Stimulated activated naive CD8-positive, alpha-beta T cell treated with anti-CD3 and anti-CD28 coated beads, Interleukin-15, amount 100 ng/mL, for 72 hours (primary cell): ENCODE measurements at places on chromosomes 12 and 14.
A peak's percentile ranks its signal among the peaks of the same experiment; 100 is the strongest.

- no peak for DNase-seq
These were observed 16.3 kb downstream of the MUCL1 start for GRCh38 chr12:54870617-54871016.

DNA sequence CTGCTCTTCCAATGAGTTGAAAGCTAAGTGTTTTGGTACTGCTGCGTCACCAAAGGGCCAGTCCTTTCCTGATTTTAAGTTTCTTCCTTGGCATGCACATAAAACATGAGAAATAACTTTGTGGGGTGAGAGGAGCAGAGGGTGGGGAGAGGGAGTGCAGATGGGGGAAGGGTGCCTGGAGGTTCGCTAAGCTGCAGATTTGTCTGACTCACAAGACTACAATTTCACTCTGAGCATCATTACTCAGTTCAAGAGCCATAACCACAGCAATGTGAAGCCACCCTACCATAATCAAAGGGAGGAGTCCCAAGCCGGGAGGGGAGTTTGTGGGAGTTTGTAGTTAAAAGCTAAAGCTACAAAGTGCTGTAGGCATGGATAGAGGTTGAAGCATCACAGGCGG is 136.1 kb downstream of the ANO2 start:
- no peak for DNase-seq

GRCh38 chr12:24888813-24889212 is 60.1 kb downstream of the BCAT1 start:
- no peak for DNase-seq

DNA sequence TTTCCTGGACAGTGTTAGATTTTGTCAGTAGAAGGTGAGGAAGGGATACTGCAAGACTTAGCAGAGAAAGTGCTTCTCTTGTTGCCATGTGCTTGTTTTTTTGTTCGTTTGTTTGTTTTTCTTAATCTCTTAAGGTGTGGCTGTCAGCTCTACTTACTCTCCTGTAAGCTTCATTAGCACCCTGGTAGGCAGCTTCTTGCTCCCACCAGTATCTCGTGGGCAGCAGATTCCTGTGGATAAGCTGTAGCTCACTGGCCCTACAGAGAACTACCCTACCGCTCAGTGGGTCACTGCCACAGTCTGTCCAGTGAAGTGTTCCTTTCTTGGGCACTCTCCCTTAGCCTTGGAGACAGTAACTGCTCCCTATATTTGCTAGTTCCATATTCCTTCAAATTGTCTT is 30.1 kb downstream of the VRK1 start:
- no peak for DNase-seq

DNA sequence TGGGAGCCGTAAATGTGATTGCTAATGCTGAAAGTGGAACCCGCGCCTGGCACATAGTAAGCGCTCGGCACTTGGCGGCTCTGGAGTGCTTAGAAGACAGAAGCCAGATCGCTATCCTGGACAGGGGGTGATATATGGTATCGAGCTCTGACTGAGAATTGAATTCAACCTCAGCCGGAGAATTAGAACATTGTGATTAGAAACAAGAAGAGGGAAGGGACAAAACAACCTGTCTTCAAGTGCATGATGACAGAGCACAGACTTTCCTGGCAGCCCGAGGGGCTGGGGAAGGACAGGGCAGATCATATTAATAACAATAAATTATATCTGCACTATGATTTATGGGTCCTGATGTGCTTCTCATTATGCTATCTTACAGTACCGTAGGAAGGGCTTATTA is 66.9 kb upstream of the TBX3 start:
- no peak for DNase-seq

- DNase-seq: no peak
These were observed 27.6 kb downstream of the EVL start for GRCh38 chr14:100092832-100093231.

GRCh38 chr14:91367173-91368171 is 50.1 kb downstream of the CCDC88C start:
- DNase-seq: peak; percentile 47

DNA sequence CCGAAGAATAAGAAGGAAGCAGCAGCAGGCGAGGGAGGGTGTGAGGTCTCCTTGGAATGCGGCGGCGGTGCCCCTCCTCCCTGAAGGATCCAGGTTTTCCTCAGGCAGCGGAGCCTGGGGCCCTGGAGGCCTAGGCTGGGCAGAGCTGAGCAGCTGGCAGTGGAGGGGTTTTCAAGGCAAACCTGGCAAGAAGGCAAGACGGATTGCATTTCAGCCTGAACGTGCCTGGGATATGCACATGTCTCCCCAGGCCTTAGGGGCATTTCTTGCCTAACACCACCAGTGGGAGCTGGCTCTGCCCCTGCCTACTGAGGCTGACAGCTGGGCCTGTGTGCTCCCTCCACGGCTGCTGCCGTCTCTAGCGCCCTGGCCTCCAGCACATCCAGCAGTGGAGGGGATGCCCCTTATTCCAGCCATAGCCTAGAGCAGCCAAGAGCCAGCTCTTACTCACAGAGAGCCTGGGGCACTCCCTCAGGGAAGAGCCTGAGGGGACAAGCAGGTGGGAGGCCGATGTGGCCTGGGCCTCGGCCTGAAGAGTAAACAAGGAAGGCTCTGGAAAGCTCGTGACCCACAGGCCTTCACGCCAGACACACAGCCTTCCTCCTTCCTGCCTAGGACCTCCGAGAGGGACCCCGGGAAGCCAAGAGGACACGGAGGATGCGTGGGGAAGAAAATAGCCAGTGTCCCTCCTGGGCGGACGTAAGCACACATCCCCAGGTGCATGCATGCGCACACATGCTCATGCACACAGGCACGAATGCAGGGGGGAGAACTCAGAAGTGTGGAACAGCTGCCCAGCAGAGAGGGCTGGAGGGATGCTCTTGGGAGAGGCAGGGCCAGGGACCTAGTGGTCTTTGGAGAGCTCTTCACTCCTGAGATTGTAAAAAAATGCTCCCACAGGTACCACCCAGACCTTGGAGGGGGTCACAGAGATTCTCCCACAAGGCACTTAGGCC is 23.0 kb upstream of the EIF2B2 start:
- DNase-seq: no peak

GRCh38 chr12:113439606-113440030 is 17.4 kb downstream of the SDSL start:
- DNase-seq: no peak

DNA sequence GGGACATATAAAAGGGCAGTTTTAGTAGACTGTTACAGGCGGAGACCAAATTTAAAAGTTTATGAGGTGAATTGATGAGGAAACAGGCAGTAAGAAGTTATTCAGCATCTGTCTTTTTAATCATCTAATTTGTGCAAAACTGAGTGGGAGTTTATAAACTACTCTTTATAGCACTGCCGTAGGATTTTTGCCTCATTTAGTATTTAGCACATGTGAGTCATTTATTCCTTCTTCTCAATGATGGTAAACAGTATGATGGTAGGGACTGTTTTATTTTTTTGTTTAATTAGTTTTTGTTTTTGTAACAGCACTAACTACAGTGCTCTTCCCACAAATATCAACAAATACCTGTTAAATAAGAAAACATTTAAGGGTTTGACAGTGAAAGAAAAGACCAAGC is 20.6 kb downstream of the TOGARAM1 start:
- DNase-seq: no peak
